GM23248 (cell line): ENCODE measurements at places on chromosomes 16 and 17. TPM values are rescaled to one million over a fixed set of nuclear protein-coding genes. Genes with fewer than 3 reads are reported as not detected.

CCL4 gene
- polyA plus RNA-seq: not detected in 2 replicates

PLSCR3 gene
- 136 and 153 TPM in 2 replicates for polyA plus RNA-seq

DNA sequence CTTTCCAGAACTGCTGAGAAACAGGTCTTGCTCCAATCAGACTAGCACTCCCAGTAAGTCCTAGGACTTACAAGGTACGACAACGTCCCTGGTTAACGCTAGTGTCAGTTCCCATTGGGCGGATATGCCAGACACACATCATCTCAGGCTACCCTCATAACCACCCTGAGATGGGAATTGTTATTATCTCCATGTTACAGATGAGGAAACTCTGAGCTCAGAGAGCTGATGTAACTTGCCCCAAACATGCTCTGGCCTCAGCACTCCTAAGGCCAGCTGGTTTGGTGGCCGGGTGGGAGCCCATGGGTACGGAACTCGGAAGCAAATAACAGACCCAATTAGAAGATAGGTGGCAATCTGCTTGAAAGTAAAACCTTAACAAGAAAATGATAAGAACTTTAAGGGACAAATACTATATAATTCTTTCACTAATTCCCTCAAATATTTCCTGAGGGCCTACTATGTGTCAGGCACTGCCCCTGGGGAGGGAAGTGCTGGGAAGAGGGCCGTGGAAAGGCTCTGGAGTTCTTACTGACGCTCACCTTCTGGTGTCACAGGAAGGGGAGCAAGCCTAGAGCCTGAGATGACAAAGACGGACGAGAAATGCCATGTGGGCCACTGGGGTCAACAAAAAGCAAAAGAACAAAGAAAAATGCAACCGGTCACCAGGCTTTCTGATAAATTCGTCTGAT is 6.9 kb downstream of the CREBBP start:
- H3K4me1 ChIP-seq: peaks cover 64% of the 10 kb centered on the region
- H3K36me3 ChIP-seq: no peaks in the 10 kb centered on the region
- H3K4me3 ChIP-seq: no peak overlapping the region
- no peak overlapping the region for H3K27ac ChIP-seq
- H3K27me3 ChIP-seq: no peaks in the 10 kb centered on the region

HBQ1 gene
- not detected in 2 replicates for polyA plus RNA-seq

- H3K4me1 ChIP-seq: peaks cover 16% of the 10 kb centered on the region
- H3K36me3 ChIP-seq: no peaks in the 10 kb centered on the region
- no peak overlapping the region for H3K27ac ChIP-seq
Measured at GRCh38 chr17:7440834-7441195, 1.5 kb downstream of the FGF11 start.

G6PC1 gene
- polyA plus RNA-seq: not detected in 2 replicates
